IPS DF 6.9 (cell line): ENCODE measurements at places on chromosomes 6 and 20.

GRCh38 chr6:51855310-51856082 lies 231.9 kb downstream of the PKHD1 start:
- peak; percentile 77 for DNase-seq

GRCh38 chr20:36926653-36927200 lies 24.8 kb downstream of the SAMHD1 start:
- no peak for DNase-seq

DNA sequence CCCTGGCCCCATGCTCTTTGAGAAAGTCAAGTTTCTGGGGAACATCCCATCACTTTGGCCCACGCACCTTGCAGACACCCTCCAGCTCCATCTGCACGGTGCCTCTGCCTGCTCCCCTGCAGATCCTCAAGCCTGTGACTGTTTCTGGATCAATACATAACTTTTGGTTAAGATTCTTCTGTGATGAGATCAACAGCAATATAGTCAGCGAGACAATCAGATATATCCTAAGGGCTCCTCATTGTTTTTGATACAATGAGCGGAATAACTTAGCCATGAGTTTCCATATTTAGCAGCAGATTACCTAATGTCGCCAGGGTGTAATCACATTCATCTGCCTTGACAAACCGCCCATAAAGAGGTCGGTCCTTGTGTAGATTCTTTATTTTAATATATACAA lies 109.3 kb upstream of the MTHFD1L start:
- DNase-seq, result no peak

DNA sequence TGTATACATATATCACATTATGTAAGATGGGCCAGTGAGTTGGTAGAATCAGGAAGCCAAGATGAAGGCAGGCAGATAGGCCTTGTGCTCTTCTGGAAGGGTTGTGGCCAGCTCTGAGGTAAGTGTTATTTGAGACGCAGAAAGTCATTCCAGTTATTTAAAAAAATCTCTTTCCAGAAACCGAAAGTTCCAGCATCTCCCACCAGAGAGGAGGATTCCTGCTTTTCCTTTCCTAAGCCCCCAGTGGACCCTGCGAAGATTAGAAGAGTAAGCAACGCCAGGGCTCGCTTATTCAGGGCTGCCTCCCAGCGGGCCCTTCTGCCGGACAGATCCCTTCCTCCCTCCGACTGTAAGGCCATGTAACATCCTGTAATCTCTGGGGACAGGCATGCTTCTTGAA lies 20.4 kb downstream of the ARMC2 start:
- no peak for DNase-seq

DNA sequence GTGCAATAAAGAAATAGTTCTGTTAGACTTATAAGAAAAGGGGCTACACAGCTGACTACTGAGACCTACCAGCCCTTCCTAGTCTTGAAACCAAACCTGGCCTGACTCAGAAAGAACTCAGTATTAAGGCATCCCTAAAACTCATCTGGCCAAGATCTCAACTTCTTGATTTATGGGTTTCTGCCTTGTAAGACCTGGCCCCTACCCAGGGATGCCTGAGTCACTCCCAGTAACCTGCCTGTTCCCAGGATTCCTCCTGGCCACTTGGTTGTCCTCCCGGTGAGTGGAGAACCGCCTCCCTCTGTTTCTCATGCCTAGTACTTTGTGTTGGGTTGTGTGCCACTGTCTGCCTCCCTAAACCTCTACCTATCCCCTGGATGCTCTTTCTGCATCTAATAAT lies 189.4 kb upstream of the PREP start:
- DNase-seq, result no peak

DNA sequence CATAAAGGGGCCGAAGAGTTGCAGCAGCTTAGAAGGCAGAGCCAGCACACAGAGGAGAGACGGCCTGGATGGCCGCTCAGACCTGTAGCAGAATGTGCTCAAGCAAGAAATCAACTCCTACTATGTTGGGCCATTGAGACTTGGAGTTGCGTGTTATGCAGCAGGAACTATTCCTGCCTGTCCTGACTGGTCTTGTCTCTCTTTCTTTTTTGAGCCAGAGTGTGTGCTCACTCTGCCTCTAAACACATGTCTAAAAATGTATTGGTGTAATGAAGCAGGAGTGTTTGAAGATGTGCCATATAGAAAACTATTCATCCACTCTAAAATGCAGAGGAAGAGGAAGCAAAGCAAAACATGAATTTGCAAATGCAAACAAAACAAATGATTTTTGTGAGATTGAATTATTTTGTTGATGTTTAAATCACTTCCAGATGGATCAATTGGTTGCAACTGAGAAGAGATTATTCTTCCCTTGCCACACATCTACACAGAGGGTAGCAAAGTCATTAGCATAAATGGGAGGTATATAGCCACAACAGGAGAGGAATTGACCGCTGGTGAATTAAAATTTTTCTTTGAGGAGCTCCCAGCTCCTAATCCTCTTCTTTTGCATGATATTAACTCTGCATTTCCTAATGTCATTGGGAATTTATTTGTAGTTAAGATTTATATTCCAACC lies 20.4 kb upstream of the SYNJ2 start:
- DNase-seq, result no peak

DNA sequence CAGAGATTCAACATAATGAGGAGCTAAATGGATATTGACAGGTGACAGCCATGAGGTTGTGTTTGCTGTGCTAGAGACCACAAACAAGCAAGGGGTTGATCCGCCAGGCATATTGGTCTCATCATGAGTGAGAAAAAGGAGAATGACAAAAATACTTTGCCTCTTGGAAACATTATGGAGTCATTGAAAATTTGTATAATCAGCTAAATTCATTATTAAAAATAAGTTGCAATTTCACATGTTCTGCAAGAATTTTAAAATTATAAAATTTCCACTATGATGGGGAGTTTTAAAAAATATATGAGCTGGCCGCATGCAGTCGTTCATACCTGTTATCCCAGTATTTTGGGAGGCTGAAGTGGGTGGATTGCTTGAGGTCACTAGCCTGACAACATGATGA lies 912.3 kb upstream of the SLC35B3 start:
- no peak for DNase-seq

- no peak for DNase-seq
Measured at GRCh38 chr20:20956513-20956931, 149.6 kb downstream of the LINC00237 start.

- no peak for DNase-seq
Measured at GRCh38 chr6:81557811-81558210, 194.7 kb downstream of the TENT5A start.

GRCh38 chr6:13462458-13463327 lies 24.7 kb downstream of the GFOD1 start:
- DNase-seq, result no peak

DNA sequence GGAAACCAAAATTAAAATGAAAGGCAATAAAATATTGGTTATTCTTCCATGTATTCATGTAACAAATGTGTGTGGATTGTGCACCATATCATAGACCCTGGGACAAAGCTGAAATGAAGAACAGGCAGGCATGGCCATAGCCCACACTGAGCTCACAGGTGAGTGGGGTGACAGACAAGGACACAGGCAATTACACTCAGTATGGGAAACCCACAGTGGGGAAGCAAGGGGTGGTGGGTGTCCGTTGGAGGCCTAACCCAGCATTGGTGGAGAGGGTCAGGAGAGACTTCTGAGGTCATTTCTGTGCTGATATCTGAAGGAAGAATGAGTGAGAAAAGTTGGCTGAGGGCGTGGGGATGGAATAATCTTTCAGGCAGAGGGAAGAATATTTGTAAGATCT lies 47.6 kb upstream of the MAP3K4 start:
- no peak for DNase-seq

GRCh38 chr6:144989319-144990107 lies 704.4 kb downstream of the UTRN start:
- DNase-seq, result no peak

GRCh38 chr6:35681298-35681697 lies 7.4 kb downstream of the FKBP5 start:
- no peak for DNase-seq

- peak; percentile 18 for DNase-seq
Measured at GRCh38 chr6:130148181-130148580, 74.6 kb downstream of the SAMD3 start.

DNA sequence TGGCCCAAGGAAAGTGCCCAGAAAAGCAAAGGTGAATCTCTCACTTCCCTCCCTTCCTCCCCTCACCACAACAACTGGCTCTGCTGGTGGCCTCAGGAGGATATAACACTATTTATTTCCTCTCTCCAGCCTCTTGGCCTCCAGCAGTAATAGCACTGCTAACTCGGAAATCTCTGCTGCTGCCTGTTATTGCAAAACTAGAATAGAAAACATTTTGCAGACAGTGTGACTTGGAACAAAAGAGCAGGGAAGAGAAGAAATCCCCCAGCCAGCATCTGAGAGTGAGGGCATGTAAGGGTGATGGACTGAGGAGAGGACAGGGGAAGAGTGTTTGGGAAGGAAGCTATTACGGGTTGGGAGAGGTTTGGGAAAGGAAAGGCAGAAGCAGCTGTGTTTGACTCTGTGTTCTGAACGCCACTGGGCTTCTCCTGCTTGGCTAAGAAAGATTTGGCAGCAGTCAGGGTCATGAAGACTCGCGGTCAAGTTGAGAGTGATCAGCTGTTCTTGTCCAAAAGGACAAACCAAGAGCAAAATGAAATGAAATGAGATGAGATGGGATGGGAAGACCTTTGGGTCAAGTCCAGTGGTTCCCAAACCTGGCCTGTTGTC lies 81.0 kb upstream of the SNX9 start:
- no peak for DNase-seq

- no peak for DNase-seq
Measured at GRCh38 chr6:56231827-56232226, 15.6 kb downstream of the COL21A1 start.

DNA sequence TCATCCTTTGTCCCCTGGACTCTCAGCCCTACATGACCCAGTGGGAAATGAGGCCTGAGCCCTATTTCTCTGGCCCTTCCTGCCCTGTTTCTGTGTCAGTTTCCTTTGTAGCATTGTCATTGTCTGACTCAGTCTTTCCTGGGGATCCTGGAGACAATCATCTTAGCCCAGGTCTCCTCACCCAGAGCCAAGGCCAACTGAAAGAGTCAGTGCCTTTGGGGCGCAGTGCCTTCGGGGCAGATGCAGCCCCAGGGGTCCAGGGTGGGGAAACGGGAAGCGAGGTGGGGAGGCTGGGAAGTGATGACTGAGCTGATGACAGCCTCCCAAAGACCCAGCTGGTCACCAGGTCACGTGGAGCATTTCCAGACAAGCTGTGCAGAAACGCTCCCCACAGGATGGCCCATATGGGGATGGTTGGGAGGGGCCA lies 93.3 kb upstream of the SULF2 start:
- no peak for DNase-seq

GRCh38 chr20:10508468-10509251 lies 73.6 kb downstream of the SLX4IP start:
- no peak for DNase-seq

DNA sequence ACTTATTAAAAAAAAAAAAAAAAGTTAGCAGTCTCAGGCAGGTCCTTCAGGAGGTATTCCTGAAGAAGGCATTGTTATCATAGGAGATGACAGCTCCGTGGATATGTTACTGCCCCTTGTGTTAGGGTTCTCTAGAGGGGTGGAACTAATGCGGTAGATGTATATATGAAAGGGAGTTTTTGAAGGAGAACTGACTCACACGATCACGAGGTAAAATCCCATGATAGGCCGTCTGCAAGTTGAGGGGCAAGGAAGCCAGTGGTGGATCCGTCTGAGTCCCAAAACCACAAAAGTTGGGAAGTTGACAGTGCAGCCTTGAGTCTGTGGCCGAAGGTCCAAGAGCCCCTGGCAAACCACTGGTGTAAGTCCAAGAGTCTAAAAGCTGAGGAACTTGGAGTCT lies 103.4 kb downstream of the TULP4 start:
- no peak for DNase-seq

DNA sequence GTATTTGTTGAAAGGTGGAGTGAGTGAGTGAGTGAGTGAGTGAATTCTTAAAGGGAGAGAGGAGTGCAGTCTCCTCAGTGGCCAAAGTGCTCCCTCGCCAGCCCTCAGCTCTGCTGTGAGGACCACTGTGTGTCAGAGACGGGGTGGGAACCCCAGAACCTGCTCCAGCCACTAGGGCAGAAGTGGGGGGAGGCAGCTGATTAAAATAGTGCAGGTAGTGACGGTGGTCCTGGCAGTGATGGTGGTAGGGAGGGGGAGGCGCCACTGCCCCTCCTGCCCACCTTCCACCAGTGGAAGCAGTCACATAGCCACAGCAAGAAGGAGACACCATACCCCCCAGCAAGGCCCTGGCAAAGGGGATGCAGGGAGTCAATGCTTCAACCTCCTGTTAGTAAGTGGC lies 133.5 kb downstream of the PHACTR3 start:
- no peak for DNase-seq

DNA sequence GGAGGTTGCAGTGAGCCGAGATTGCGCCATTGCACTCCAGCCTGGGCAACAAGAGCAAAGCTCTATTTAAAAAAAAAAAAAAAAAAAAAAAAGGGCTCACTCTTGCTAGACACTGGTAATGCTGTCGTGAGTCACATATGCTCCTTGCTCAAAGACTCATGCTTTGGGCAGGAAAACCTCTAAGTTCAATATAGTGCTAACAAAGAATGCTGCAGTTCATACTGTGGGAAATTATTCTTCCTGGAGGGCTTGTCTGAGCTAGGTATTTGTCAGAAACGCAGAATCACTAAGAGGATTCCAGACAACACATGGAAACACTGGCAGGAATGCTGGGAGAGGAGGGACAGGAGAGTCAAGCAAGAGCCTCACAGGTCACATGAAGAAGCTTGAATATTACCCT lies 2.3 kb upstream of the LYRM2 start:
- no peak for DNase-seq

GRCh38 chr20:43925215-43925614 lies 10.6 kb downstream of the TOX2 start:
- DNase-seq, result no peak

DNA sequence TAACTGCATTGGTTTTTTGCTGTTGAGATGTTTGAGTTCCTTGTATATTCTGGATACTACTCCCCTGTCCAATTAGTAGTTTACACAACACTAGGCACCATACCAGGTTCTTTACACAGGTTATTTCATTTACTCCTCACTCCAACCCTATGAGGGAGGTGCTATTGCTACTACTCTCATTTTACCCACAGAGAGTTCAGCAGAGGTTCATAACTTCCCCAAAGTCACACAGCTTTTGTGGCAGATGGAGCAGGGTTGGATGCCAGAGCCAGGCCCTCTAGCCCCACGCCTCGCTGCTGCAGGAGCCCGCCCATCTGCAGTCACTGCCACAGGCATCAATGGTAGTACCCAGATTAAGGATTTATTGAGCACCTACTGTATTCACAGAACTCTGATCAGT lies 61.7 kb upstream of the MAP3K4 start:
- no peak for DNase-seq

GRCh38 chr6:54267798-54268197 lies 40.4 kb upstream of the TINAG start:
- no peak for DNase-seq

DNA sequence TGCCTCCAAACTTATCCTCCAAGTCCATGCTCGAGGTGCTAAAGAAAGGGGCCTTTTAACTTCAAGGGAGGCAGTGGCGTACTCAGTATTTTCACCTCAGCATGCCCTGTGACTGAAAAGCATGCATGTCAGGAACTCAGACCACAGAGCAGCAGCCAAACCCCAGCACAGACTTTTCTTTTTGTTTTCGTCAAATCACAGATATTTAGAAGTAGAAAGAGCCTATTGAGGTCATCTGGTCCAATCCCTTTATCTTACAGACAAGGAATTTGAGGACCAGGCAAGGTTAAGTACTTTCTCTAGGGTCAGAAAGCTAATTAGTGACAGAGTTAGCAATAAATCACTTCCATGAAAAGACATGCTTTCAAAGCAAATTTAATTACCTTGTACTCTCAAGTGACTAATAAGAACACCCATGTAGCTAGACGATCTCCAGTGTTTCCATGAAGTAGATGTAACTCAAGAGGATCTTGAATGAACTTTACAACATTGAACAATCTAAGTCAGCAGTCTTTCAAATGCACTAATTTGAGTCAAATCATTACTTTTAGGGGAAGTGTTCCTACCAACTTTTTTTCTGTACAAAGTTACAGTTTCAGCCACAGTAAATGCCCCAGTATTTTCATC lies 35.9 kb downstream of the MOXD1 start:
- no peak for DNase-seq
